ENCODE measurements at places on chromosomes 11 and 22.

- no peak for DNase-seq
Observed at GRCh38 chr11:45807792-45808238, 2.9 kb downstream of the SLC35C1 start.

- no peak for DNase-seq
Observed at GRCh38 chr11:50174189-50174588, 141.5 kb downstream of the OR4C45 start.

- DNase-seq: no peak
Observed at GRCh38 chr11:16223558-16223957, 132.8 kb downstream of the SOX6 start.

GRCh38 chr11:128550261-128550821 is 37.0 kb downstream of the ETS1 start:
- DNase-seq: no peak
